ENCODE measurements at places on chromosomes 3 and 15.

DNA sequence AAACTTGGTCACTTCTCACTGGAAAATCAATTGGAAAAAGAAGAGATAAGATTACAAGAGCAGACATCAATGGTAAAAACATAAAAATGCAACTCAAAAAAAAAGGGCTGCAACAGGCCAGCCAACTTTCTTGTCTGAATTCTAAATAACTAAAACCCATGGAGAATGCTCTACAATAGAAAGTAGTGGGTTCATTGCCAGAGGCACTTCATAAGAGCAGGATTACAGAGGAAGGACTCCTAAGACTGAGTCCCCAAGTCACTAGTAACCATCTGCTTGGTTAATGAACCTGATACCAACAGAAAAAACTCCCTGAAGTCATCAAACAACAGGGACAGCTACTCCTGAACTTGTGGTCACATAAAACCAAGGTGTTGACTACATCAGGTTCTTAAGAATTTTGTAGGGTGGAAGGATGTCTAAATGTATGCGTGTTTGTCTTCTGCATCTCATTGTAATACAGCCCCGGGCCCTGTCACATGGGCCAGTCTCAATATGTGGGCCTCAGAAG lies 148.6 kb downstream of the IMPG2 start:
- no peak for DNase-seq

GRCh38 chr15:60511351-60512031 lies 32.5 kb upstream of the ICE2 start:
- DNase-seq, result no peak

GRCh38 chr3:192851821-192852372 lies 65.8 kb downstream of the MB21D2 start:
- DNase-seq, result no peak

DNA sequence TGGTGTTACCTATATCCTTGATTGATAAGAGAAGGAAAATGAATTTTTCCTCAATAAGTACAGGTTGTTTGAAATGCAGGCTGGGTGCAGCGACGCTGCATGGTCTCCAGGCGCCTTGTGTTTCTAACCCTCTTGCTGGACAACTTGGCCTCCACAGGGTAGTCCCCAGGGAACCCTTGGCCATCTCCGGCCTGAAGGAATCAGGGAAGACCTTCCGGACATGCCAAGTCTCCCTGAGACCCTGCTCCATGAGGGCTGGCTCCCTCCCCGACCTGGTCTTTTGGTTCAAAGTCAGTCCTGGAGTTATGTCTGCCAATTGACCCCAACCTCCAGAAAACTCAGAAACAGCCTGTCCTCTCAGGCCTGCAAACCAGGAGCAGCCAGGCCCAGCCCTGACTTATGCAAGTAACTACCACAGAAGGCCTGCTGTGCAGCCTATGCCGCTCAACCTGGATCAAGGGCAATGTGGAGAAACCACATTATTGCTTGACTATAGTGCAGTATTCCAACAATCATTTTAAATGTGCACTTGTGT lies 98.3 kb downstream of the LIPC start:
- no peak for DNase-seq

- DNase-seq, result no peak
Observed at GRCh38 chr15:45795440-45796069, 160.7 kb downstream of the SQOR start.

DNA sequence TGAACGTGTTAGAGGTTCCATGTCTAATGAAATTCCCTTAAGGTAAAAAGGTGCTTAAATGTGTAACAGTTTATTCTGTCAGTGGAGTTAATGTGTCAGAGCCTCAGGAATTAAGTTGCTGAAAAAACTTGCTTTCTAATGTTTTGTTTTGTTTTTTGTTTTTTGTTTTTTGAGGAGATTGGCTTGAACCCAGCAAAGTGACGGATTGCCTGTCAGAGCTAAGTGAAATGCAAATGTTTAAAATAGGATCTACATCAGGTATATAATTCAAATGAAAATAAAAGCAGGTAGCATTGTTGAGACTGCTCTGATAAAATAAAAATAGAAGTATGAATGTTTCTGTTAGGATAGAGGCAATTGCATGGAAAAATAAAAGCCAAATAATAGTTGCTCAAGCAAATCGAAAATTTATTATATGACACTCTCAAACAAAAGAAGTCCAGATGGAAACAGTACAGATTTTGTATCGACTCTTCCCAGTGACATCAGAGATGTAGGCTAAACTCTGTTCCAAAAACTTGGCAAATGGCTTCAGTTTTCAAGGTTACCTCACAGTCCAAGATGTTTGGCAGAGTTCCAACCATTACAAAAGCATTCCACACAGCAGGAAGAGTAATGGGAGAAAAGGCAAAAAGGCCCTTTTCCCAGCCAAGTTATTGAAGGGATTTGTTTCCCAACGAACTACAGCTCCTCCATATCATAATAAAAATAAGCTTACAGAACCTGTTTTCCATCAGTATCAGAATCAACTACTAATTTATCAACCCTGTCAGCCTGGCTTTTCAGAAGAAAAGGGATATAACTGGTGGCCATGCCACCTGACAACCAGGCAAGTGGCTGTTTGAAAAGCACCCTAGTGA lies 291.0 kb downstream of the TBL1XR1 start:
- DNase-seq, result no peak
